ENCODE measurements at places on chromosomes 1 and 21.

GRCh38 chr1:102546251-102546650 lies 549.5 kb upstream of the OLFM3 start:
- no peak for DNase-seq

DNA sequence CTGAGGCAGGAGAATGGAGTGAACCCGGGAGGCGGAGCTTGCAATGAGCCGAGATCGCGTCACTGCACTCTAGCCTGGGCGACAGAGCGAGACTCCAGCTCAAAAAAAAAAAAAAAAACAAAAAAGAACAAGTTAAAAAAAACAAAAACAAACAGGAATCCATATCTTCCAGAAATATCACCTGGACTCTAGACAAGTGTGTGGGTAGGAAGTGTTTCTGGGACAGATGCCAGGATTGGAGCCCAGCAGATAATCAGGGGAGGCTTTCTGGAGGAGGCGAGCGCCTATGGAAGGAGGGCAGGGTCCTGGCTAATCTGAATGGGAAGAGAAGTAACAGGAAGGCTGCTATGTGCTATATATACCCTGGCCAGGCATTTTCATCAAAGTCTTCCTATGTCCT lies 43.6 kb upstream of the SYNC start:
- DNase-seq: no peak

DNA sequence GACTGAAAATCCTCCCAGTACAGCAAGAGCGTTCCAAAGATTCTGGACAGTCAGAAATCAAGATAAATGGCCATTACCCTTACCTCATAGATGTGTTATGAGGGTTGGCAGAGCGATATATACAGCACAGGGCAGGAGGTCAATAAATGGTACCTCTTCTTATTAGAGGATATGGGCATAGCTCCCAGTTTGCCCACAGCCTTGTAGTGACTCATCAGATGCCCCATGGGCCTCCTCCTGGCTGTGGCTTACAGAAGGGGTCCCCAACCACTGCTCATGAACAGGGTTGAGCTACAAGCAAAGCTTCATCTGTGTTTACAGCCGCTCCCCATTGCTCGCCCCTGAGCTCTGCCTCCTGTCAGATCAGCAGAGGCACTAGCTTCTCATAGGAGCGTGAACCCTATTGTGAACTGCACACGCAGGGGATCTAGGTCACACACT lies 7.3 kb upstream of the IFNGR2 start:
- peak; percentile 81 for DNase-seq

- DNase-seq: no peak
These were observed 89.3 kb downstream of the EBNA1BP2 start for GRCh38 chr1:43082740-43083139.

GRCh38 chr21:35043549-35043948 lies 5.6 kb downstream of the RUNX1 start:
- DNase-seq: no peak

DNA sequence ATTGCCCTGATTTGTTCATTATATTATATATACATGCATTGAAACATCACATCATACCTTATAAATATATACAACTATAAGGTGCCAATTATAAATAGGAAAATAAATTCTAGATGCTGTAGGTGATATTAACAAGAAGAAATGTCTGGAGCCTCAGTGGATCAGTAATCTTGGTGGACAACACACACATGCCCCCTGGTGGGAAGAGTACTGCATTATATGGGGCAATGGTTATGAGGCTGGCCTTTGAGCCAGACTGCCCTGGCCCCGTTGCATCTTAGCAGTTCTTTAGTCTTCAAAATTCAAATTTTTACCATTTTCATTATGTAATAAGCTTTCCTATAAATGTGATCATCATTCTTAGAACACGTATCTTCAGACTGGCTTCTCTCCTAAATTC lies 335.0 kb upstream of the GREM2 start:
- DNase-seq: peak; percentile 38

GRCh38 chr1:232577772-232578171 lies 52.2 kb downstream of the SIPA1L2 start:
- DNase-seq: no peak

DNA sequence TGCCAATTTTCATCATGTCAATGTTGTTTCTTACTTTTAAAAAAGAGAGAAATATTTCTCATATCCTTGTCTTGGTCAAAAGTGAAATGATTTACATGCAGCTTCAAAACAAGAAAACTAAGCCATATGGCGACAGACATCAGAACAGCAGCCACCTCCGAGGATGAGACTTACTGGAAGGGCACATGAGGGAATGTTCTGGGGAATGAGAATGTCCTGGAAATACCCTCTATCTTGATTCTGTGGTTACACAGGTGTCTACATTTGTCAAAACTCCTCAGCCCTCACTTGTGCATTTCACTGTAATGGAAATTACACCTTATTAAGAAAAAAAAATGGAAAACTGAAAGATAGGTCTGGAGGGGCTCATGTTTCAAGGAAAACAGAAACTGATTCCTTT lies 14.2 kb upstream of the ECE1 start:
- DNase-seq: no peak

DNA sequence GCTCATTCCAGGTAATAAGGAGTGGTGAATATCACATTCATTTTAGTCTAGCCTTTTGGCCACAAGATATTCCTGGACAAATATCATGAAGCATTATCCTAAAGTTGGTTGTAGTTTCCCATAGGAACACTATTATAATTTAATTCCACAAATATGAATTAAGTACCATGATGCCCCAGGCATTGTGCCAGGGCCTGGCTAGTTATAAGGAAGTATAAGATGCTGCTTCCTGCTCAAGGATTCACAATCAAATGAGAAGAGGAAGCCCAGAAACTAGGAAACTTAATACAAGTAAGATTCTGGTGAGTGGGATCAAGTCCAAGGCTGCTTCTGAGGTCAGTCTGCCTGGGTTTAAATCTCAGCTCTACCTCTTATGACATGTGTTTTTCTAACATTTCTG lies 30.6 kb upstream of the ZP4 start:
- no peak for DNase-seq

- no peak for DNase-seq
These were observed 47.2 kb upstream of the ECE1 start for GRCh38 chr1:21337454-21337927.

DNA sequence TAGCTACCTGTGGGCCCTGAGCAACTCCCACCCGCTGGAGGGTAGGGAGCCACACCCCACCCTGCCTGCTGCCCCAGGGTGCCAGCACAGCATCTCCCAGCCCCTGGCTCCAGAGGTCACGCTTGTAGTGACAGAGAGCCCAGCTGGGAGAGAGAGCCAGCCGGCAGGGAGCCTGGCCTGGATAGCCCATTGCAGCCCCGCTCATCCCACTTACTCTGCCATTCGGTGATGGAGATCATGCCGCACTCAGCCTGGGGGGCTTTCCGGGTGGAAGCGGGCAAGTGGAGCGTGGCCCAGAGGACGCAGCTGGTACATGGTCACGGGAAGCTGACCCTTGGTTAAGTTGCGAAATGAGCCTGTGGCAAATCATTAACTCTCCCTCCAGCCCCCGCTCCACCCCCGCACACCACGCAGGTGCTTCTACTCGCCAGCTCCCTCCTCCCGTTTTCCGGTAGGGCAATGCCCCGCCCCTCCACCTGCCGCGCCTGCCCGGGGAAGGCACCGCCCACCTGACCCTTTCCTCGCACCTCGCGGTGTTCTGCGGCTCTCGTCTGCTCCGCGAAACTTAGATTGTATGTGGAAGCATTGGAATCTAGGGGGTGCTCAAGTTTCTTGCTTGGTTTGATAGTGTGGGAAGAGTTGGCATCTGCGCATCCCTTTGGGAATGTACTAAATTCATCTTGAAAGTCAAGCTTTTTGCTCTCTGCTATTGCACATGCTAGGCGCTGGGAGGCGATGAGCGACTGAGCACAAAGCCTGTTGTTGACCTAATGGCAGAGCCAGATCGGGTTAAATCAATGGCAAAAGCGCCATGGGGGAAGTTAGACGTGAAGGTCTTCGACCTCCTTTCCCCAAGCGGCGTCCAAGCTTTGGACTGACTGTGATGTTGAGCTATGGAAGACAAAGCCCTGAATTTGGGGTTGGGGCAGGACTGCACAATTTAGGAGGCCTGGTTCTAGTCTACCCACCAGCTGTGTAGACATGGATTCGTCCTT lies at the start of gene GOLT1A:
GOLT1A (minus strand) TSS at position 321 of the 995 bp plus-strand sequence; CDS start at position 239, 82 bp downstream.
- peak; percentile 56 for DNase-seq

- DNase-seq: peak; percentile 48
These were observed 66.9 kb downstream of the GNG12 start for GRCh38 chr1:67766141-67766978.

- no peak for DNase-seq
These were observed at the start of gene RGS8 for GRCh38 chr1:182684116-182684828. Gene RGS8, minus strand, starts transcription at chr1:182684587. Its CDS starts 14,938 bp downstream, at chr1:182669649.

- no peak for DNase-seq
These were observed 224.2 kb upstream of the JUN start for GRCh38 chr1:59007820-59008598.

DNA sequence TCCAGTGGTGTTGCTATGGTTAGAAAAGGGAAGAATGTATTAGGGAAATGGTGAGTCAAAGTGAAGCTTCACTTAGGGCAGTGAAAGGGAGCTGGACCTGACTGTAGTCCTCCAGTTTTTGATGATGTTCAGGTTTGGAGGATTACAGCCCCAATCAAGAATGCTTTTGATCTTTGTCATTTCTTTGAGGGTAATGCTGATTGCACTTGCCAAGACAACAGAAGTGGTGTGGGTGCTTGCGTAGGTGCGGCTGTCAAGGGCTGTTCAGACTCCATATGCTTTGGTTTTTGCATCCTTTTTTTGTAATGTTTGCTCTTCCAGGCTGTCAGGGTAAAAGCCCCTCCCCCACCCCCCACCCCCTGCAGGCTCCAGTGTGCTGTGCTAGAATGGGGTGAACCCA lies 38.9 kb downstream of the HHAT start:
- no peak for DNase-seq

DNA sequence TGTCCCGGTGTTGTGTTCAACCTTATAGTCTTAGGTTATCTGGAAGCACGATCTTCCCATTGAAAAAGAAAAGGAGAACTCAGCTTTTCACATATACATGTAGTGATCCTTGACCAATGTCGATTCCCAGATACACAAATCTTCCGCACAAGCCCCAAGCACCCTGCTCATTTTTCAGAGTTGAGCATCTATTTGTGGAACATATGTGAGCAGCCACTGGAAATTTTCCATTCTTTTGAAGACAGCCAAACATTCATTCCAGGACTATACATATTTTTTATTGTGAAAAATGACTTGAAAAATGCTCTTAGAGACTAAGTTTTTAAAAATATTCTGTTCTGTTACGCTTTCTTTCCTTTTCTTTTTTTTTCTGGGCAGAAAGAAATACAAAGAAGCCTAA lies 371.9 kb downstream of the RGS7 start:
- DNase-seq: no peak

- no peak for DNase-seq
These were observed 4.5 kb upstream of the LEFTY2 start for GRCh38 chr1:225945564-225945963.

GRCh38 chr1:67534627-67535065 lies 104.4 kb upstream of the SERBP1 start:
- peak; percentile 55 for DNase-seq

DNA sequence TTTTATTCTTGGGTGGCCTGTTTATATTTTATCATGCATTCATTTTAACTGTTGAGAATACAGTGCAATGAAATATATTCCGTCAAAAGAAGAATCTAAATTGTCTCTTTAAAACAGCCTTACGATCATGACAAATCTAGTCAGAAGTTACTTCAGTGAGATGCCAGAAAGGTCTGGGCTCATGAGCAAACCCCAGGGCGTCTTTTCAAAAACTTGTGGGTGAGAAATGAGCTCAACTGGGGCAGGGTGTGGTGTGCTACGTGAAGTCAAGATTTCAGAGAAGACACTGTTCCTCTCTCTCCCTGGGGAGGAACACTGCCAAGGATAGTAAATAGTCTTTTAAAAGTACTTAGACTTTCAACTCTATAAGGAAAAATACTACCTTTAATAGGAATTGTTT lies 13.4 kb upstream of the UAP1 start:
- no peak for DNase-seq

DNA sequence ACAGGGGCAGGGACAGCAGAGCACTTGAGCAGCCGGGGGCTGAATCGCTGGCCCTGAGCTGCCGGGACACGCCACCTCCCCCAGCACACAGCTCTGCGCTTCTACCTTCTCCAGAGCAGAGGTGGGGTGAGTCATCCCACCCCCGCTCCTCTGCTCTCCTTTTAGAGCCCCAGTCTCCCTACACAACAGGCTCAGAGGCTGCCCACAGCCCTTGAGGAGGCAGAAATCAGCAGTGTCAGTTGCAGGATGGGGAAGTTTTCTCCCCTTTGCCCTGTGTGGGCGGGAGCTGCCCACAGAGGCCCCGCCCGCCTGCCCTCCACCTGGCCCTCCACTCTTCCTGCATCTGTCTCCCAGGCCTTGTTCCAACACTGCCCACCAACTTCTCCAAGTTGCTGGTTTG lies 94.6 kb downstream of the STUM start:
- DNase-seq: peak; percentile 98

DNA sequence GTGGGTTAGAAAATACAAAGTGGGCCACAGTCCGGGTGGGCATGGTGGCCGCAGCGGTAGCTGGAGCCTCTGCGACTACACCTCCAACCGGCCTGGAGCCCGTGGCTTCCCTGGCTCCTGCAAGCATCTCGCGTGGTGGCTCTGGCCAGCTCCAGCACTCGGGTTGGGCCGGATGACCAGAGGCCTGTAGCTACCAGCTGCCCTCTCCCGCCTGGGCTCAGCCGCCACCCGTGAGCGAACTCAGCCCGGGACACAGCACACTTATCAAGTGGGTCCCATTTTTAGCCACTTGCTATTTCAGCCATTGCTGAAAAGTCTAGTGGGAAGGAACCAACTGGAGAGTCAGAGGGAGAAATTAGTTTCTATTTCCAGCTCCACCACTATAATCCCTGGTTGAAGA lies 107.7 kb upstream of the CACYBP start:
- DNase-seq: no peak

- no peak for DNase-seq
These were observed 36.9 kb upstream of the KCNE1 start for GRCh38 chr21:34548781-34549376.

GRCh38 chr1:41418857-41419583 lies 57.8 kb downstream of the FOXO6 start:
- DNase-seq: no peak

- DNase-seq: no peak
These were observed 4.6 kb downstream of the CA6 start for GRCh38 chr1:8950309-8950708.

GRCh38 chr1:87279536-87279875 lies 49.2 kb upstream of the LMO4 start:
- DNase-seq: no peak

GRCh38 chr1:178942285-178943198 lies 71.7 kb upstream of the ANGPTL1 start:
- DNase-seq: peak; percentile 95

Data from NB4 (cell line).